ENCODE measurements at places on chromosomes 5 and 9.

DNA sequence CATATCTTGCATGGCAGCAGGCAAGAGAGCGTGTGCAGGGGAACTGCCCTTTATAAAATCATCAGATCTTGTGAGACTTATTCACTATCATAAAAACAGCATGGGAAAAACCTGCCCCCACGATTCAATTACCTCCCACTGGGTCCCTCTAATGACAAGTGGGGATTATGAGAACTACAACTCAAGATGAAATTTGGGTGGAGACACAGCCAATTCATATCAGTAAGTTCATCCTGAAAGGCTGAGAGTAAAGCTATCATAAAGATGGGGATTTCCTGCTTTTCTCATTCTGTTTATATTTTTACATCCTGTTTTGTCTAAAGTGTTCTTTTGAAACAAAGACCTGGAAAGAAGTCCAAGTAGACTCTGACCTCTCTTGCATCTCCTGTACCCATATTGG, 28.9 kb upstream of the IL33 start:
- DNase-seq, result no peak

DNA sequence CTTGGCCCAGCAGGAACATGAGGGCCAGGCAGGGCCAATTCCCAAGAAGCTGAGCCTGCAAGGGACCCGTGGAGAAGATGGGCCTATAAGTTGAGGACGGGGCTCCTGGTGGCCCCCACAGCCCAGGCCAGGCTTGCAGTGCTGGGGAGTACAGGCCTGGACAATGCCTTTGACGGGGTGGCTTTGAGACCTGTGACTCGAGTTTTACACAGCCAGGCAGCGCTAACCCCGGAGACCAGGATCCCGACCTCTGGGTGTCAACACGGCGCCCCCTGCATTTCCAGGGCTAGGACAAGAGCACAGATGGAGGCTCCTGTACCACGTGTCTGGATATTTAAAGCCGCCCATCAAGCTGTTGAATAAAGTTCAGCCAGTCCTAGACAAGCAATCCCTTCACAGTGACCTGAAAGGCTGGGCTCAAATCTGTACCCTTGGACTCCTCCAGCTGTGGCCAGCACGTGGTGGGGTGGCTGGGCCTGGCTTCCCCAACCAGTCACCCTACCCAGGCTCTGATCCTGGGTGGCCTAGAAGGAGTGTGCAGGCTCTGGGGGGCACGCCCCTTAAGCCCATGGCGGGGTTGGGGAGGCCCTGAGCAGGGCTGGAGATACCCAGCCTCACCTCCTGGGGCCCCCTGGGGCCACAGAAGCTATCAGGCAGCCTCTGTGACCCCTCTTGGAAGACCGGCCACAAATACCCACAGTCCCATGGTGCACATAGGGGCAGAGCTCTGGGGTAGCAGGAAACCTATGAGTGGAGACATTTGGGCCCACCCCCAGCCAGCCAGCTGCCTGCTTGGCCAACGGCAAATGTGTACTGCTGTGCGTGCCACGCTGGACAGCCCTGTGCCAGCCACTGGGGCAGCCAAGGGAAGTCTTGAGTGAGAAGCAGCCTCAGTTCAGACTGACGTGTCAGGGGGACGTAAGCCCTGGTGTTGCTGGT, 88.7 kb downstream of the NTNG2 start:
- DNase-seq, result no peak

DNA sequence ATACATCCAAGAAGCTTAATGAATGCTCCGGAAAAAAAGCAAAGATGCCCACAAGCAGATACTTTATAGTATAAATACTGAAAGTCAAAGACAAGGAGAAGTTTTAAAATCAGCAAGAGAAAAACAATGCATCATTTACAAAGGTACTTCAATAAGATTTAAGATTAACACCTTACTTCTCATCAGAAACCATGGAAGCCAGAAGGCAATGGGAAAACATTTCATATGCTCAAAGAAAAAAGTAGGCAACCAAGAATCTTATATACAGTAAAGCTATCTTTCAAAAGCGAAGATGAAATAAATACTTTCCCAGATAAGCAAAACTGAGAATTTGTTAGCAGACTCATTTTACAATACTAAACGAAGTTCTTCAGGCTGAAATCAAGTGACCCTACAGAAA, 51.1 kb downstream of the ABHD17B start:
- DNase-seq, result no peak

DNA sequence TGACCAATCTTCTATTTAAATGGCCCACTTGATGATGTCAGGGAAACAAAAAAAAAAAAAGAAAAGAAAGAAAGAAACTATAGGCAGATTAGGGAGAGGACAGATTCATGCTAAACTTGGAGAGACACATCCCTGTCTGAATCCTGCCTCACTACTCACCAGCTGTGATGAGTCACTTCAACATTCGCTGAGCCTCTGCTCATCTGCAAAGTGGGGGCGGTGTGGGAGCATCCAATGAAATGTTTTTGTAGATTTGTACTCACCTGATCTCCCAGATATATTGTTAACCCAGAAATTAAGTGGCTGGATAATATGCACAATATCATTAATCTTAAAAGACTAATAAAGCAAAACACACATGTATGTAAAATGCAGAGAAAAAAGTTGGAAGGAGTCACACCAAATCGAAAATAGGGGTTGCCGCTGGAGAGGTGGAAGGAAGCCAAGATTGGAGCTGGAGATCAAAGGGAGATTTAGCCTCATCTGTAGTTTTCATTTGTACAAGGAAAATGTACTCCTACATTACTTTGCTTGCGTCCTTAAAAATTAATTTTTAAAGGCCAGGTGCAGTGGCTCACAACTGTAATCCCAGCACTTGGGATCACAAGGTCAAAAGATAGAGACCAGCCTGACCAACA, 17.0 kb upstream of the ERGIC1 start:
- DNase-seq, result no peak

DNA sequence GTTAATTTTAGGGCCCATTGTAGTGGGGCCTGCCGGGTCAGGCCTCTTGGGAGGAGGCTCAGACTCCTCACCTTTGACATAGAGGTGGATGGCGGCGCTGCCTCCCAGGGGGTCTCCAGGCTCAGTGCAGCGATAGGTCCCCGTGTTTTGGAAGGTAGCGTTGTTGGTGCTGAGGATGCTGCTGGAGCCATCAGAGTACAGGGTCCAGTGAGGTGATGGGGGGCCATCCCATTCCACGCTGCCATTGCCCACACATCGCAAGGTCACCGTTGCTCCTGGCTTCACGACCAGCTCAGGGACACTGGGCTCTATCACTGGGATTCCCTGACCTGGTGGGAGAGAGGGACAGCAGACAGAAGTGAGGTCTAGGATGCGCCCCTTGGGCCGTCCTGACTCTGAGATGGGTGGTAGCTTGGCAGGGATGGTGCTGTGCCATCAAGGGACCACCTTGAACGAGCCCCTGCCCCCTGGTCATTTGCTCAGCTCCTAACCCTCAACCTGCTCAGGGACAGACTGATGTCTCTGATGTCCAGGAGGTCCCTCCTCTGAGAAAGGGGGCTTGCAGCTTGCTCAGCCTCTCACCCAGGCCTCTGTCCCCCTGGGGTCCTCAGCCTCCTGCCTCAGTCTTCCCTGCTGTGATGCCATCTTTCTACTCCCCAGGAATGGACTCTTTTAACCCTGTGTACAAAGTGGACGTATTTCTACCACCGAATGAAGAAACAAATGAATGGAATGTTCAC, 5.5 kb downstream of the CSF1R start:
- no peak for DNase-seq

DNA sequence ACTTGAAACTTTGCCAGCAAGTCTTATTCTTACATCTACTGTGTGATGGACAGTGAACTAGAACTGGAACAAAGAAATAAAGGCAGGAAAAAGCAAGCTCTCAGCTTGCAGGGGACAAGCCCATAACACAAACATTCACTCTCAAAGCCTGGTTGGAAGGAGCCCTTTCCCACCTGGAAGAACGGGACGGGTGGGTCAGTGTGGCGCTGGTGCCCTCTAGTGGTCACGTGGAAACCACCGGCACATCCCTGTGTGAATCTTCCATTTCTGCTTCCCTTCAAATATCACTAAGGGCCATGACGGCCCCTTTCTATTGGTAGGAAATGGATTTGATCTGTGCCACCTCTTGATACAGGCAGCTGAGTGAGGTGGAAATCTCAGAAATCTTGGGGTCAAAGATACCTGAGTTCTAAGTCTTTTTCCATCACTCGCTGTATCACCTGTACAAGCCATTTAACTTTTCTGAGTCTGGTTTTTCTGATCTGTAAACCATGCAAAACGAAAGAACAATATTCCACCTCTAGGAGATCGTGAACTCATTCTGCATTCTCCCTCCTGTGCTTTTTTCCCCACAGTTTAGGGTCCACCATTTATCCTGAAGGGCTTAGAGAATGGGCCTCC, 211.6 kb downstream of the MSX2 start:
- DNase-seq, result peak; percentile 14

- DNase-seq, result no peak
These were observed 54.5 kb downstream of the EFNA5 start for GRCh38 chr5:107616213-107616612.

GRCh38 chr9:134607971-134608370, 33.6 kb upstream of the COL5A1 start:
- DNase-seq, result no peak

GRCh38 chr5:100777680-100778300, 125.3 kb downstream of the ST8SIA4 start:
- DNase-seq, result no peak

DNA sequence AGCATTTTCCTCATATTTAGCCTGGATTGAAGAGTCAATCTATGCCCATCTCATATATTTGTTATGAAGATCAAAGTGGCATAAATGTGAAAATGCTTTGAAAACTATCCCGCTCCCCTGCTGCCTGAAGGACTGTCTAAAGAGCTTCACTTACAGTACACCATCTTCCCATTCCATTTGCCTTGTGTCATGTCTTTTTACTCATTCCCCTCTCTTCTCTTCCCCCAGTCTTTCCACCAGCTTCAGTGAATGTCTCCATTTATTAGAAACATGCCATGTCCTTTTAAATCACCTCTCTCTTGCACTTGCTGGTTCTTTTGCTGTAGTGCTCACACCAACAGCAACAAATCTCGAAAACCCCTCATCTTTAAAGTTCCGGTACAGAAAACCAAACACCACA, 192.7 kb upstream of the SGCD start:
- DNase-seq, result no peak

DNA sequence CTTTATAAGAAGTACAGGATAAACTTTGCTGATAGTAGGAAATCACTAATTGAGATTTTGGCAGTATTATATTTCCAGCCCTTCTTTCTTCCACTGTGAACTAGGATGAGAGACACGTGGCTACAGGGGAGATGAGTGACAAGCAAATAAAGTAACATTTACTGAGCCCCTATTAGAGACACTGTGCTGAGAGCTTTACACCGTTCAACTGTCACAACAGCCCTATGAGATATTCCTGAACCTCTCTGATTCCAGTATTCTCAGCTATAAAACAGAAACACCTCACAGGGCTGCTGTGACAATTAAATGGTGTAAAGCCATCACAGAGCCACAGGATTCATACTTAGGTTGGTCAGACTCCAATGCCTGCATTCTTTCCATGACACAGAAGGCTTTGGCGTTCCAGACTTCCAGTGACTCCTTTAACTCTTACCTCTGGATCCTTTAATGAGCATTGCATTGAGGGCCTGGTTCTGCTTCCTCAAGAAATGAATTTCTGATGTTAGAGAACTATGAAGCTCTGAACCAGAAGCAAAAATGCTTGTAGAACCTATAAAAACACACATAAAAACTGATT, 169.0 kb downstream of the CDK5RAP2 start:
- no peak for DNase-seq

- no peak for DNase-seq
These were observed 29.6 kb downstream of the NOTCH1 start for GRCh38 chr9:136516191-136516654.

- no peak for DNase-seq
These were observed 55.9 kb upstream of the CEMIP2 start for GRCh38 chr9:71824257-71824656.

DNA sequence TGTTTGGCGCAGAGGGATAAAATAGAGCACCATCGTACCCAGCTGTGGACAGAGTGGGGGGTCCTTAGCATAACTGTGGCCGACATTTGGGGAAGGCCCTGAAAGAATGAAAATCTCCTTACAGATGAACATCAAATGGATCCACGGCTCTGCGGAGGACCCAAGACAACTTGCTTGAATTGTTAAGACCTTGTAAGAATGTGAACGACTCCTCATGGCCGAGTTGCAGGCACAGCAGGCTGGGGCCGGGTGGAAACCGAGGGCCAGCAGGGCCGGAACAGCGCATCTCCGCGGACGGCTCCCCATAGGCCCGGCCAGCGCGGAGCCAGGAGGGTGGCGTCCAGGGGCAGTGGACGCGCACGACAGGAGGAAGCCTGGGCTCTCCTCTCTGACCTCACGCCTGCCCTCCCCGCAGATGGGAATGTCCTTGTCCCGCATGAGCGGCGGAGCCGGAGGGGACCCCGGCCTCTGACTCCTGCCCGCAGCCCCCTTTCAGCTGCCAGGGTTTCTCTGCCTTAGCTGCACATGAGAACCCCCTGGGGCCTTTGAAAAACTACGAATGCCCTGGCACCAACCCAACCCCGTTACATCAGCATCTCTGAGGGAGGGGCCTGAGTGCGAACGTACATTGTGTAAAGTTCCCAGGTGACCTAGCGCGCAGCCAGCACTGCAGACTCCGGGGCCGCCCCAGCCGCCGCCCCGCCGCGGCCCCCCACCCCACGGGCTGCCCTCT, 36.2 kb upstream of the PTCH1 start:
- DNase-seq, result no peak

- DNase-seq, result no peak
These were observed 299.6 kb upstream of the GRIN3A start for GRCh38 chr9:102038006-102038405.

GRCh38 chr9:36207546-36208012, 16.9 kb downstream of the CLTA start:
- DNase-seq, result no peak

- no peak for DNase-seq
These were observed 229.3 kb downstream of the PCSK1 start for GRCh38 chr5:96203761-96204160.

DNA sequence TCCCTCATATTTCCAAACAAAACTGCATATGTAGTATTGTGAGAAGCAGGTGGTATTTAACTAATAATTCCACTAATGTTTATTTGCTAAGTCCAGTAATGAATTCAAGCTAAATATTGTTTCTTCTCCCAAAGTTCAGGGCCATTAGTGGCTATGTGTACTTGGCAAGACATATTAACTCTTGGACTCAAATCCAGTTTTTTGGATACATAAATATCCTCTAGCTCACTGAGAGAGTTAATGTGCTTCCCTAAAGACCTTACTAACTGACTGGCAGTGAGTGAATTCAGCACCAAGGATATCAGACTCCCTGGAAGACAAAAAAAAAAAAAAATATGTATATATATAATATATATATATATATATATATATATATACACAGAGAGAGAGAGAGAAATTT, 214.1 kb downstream of the RAB3C start:
- DNase-seq, result no peak

DNA sequence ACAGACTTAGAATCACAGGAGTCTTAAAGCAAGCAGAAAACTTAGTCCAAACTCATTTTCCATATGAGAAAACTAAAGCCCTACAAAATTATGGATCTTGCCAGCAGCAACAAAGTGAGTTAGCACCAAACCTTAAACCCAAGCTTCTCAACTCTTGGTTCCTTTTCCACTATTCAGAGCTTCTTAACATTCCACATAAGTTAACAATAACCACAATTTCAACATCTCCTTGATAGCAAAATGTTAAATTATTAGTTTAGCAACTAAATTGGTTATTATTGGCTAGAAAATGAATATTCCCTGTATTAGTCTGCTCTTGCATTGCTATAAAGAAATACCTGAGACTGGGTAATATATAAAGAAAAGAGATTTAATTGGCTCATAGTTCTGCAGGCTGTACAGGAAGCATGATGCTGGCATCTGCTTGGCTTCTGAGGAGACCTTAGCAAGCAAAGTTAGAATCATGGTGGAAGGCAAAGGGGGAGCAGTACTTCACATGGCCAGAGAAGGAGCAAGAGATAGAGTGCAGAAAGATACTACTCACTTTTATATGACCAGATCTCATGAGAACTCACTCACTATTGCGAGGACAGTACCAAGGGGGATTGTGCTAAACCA, 26.2 kb upstream of the ARSB start:
- DNase-seq, result no peak

Measured in stimulated activated CD8-positive, alpha-beta memory T cell treated with anti-CD3 and anti-CD28 coated beads, Interleukin-15, amount 100 ng/mL, for 1 hour (primary cell).